ENCODE measurements at places on chromosomes 1 and 21.

DNA sequence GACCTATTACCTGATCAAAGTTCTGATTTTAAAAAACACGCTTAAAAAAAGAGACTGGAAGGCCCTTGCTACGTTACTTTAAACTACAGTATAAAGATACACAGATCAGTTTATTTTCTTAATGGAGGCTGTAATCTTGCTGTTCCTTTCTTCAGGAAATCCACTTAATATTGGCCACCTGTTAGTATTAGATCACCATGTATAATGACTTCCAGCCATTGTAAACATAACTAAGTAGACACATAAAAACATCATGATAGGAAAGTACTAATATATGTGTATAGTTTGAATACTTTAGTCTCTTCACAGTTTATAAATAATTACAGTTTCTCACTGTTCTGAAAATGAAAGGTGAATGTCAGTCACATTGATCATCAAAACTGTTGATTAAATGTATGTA is 68.6 kb downstream of the ADGRL2 start:
- no peak for DNase-seq

GRCh38 chr1:20063861-20064292 is 6.1 kb upstream of the PLA2G5 start:
- DNase-seq: no peak

- DNase-seq: no peak
These were observed 1.9 kb downstream of the SORT1 start for GRCh38 chr1:109395602-109396512.

GRCh38 chr21:42218836-42219605 is at the start of gene ABCG1:
Gene ABCG1, plus strand, starts transcription at chr21:42219140. Its CDS starts 123 bp downstream, at chr21:42219263.
- no peak for DNase-seq

DNA sequence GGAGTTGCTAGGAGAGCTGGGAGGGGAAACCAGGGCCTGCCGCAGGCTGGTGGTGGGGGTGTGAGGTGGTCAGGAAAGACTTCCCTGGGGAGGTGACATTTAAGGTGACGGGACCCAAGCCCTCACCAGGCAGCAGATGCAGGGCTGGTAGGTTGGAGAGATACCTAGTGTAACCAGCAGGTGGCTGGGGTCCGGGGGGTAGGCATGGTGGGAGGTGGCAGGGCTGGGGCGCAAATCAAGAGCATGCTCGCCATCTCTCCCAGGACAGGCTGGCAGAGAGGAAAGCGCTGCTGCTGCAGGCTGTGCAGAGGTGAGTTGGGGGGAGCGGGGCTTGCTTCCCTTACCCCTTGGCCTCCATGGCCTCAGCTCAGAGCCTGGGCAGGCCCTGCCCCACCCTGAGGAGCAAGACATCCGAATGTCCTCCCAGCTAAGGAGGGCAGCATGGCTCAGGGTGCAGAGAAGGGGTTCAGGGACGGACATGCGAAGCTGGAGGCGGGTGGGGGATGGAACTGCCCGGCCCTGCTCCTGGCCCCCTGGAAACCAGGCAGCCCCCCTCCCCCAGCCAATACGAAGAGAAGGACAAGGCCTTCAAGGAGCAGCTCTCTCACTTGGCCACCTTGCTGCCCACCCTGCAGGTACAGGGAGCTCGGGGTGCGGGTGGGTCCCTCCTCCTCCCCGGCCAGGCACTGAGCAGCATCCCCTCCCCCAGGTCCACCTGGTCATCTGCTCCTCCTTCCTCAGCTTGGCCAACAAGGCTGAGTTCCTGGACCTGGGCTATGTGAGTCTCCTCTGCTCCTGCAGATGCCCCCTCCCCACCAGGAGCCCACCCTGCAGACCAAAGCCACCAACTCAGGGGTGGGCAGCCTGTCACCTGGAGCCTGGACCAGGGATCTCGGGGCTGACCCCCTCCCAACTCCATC is 4.0 kb downstream of the RNF207 start:
- no peak for DNase-seq

DNA sequence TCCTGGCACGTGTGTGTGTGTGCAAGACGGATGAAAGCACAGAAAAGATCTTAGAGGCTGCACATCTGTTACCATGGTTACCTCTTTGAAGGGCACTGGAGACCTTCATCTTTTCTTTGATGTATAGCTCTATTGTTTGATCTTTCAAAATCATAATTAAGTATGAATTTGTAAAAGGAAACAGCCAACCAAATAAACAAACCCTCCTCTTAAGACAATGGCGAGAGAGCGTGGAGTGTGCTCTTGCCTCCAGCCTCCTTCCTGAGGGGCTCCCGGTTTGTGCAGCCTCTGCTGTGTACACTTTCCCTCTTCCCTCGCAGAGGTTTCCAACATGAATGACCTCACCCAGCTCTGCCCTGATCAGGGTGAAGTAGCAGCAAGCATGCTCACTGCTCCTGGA is 27.9 kb downstream of the CACNA1S start:
- no peak for DNase-seq

GRCh38 chr1:8003438-8004112 is 22.5 kb downstream of the ERRFI1 start:
- DNase-seq: no peak

GRCh38 chr21:34836103-34836932 is 167.5 kb downstream of the CLIC6 start:
- peak; percentile 70 for DNase-seq

DNA sequence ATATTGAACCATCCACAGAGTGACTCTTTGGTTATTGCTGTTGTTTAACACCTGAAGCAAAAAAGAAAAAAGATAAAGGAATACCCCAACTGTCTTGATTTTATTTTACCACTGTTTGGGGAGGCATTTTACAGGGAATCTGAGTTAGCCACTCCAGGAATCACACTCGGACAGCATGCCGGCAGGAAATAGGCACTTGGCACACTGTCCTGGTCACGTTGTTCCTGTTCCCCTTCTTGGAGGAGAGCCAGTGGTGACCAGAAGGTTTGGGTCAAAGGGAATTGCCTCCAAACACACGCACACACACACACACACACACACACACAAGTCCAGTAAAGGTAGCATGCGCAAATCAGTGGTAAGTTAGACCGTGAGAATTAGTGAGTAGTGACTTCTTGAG is 13.8 kb downstream of the RGS4 start:
- DNase-seq: peak; percentile 19

- no peak for DNase-seq
These were observed at the start of gene LDLRAD2 for GRCh38 chr1:21811875-21812305. Gene LDLRAD2, plus strand, starts transcription at chr1:21812265. Its CDS starts 187 bp downstream, at chr1:21812452.
